ENCODE measurements at places on chromosomes 4 and X. TPM values are rescaled to one million over a fixed set of nuclear protein-coding genes. Genes with fewer than 3 reads are reported as not detected.

GRCh38 chrX:28135378-28136047 is 154.3 kb upstream of the DCAF8L1 start:
- no peak for DNase-seq

DNA sequence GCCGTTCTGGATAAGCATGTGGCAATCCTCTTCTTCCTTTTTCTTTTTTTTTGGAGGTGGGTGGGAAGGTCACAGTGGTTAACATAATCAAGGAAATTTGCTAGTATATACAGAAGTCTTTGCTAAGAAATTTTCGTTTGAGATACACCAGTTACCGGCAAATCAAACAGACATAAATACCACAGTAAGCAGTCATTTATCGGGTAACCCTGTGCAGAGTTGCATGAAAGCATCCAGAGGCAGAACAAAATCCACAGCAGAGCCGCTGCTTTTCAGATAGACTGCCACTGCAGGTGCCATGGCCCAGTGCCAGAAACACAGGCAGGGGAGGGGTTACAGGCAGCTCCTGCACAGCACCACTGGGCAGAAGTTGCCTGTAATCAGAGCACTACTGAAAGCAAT is 179.1 kb upstream of the MAB21L2 start:
- no peak for DNase-seq

DNA sequence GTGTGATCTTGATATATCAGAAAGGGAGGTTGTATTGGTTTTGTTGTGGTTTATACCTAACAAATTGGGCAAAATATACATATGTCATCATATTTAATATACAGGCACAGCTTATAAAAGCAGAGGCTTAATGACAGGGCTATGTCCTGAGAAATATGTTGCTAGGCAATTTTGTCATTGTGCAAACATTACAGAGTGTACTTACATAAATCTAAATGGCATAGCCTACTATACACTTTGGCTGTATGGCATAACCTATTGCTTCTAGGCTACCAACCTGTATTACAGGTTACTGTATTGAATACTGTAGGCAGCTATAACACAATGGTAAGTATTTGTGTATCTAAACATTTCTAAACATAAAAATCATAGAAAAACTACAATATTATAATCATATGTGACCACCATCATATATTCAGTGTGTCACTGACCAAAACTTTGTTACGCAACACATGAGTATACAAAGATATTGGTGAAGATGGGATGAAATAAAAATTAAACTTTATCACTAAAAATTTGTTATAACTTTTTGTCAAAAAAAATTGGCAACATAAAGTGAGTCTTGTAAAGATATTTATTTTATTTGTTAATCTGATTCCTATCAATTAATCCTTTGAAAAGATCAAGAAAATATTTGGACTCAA is 414.0 kb upstream of the HS3ST1 start:
- DNase-seq, result no peak

DNA sequence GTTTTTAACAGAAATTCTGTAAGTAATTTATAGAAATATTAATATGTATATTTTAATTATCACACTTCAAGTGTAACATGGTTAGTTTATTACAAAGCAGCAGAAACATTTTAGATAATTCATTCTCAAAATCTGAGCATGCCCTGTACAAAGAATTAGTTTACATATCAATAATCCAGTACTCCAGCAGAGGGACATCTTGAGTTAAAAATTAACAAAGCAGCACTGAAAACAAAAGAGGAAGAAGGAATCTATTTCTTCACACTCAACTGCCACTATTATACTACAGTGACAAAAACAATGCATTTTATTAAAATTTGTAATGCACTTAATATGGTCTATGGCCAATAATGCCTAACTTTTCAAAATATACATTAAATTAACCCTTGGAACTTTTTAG is 179.1 kb upstream of the KLHL4 start:
- DNase-seq, result no peak

Gene ETDB
- not detected for total RNA-seq

- no peak for DNase-seq
Measured at GRCh38 chr4:188701952-188702351, 562.7 kb downstream of the TRIML1 start.

Gene CT83
- not detected for total RNA-seq

GRCh38 chr4:87669373-87669772 is 19.3 kb downstream of the DMP1 start:
- no peak for DNase-seq

Gene POU3F4
- not detected for total RNA-seq

Gene ART3
- 5.8 TPM for total RNA-seq

DNA sequence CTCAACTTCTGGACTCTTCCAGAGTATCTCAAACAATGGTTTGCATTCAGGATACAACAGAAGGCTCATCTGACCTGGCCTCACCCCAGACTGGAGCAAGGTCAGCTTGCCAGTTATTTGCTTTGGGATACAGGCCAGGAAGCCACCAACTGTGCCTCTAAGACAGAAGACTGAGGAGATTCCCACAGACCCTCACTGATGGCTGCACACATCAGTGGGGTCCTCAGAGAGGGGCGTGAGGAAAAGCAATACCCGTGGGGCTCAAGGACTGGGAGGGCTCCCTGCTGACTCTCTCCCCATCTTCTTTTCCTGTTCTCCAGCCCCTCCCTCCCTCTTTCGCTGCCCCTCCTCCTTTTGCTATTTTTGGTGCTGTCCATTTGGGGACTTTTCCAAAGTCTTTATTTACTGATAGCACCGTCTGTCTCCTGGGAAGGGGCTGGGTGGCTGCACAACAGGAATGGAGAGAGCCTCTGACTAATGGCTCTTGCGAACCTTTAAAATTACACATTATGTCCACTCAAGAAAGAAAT is 23.2 kb downstream of the RELL1 start:
- DNase-seq, result no peak

Gene TLR3
- 3.7 TPM for total RNA-seq

DNA sequence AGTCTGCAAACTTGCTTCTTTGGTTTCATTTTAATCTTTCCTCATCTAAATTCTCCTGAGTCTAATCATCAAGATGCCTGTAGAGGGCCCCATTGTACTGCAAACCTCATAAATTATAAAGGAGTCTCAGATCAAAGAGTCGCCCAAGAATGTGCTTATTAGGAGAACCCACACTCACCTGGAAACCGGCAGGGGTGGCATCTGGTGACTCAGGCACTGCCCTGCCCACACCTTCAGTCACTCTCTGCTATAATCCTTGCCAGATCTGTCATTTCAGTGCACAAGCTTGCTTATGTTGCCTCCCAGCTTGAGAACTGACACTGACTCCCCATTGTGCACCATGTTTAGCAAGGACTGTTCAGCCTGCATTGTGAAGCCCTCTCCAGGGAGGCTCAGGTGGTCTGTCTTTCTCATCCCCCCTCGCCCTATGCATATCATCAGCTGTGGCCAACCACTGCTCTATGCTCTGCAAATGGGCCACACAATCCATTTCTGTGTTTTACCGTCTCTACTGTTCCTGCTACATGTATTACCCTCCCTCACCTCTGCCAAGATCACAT is 12.4 kb downstream of the EPGN start:
- no peak for DNase-seq

DNA sequence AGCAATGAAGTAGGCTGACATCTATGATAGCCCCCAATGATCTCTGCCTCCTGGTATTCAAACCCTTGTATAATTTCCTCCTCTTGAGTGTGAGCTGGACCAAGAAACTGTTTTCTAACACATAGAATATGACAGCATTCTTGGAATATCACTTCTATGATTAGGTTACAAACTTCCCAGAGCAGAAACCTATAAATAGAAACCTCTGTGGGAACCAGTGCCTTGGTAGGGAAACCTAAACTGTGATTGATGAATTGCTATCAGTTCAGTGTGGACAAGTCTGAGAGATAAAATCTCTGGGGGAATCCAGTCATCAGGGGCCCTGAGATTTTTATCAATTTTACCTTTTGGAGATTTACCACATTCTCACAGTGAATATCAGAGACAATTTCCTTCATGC is 756.5 kb upstream of the AGA start:
- DNase-seq, result no peak

DNA sequence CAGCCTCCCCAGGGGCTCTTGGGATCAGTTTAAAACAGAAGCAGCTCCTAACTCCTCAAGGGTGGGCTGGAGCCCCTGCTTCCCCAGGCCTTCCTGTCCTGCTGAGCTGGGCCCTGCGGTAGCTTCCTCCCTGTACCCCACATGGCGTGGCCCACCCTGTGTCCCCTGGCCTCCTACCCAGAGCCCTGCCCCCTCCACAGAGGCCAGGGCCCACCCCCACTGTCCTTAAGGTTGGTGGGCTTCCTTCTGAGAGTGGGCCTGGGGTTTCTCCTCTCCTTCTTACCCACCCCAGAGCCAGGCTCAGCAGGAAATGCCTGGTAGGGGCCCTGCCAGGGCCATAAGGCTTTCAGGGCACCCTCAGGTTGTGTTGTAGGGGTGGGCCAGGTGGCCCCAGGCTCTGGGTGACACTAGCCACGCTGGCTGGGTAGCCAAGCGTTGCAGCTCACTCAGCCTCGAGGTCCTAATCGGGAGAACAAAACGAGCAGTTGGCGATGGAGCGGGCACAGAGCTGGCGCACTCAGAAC is 11.6 kb downstream of the SH3BP2 start:
- no peak for DNase-seq

Gene WDFY3
- 98.0 TPM for total RNA-seq

Gene RNF128
- 0.13 TPM for total RNA-seq

Gene BGN
- 18.7 TPM for total RNA-seq

- DNase-seq, result no peak
Measured at GRCh38 chrX:69546417-69546816, 42.3 kb downstream of the NALF2 start.

GRCh38 chrX:7446815-7447214 is 298.9 kb upstream of the PUDP start:
- no peak for DNase-seq

DNA sequence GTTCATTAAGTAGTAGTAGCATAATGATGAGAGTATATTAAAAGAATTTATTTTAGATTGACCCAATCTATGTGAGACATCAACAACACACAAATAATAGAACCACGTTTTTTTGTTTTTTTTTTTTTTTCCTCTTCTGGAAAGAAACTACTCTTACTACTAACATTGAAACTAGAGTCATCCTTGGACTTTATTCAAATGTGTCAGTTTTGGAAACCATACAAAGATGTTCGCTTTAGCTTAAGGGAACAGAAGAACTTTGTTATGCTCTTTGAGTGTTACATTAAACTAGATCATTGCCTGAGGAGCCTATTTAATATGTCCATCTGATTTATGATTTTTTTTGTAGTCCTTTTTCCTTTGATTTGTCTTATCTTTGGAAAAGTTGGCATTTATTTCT is 166.7 kb downstream of the RPA4 start:
- no peak for DNase-seq

GRCh38 chr4:126986828-126987227 is 645.9 kb upstream of the INTU start:
- no peak for DNase-seq

GRCh38 chr4:27742816-27743215 is 882.2 kb downstream of the STIM2 start:
- DNase-seq, result no peak

GRCh38 chrX:20224814-20225487 is 41.8 kb downstream of the RPS6KA3 start:
- no peak for DNase-seq

Gene ZAR1
- not detected for total RNA-seq

Gene REPS2
- total RNA-seq, result 28.8 TPM

DNA sequence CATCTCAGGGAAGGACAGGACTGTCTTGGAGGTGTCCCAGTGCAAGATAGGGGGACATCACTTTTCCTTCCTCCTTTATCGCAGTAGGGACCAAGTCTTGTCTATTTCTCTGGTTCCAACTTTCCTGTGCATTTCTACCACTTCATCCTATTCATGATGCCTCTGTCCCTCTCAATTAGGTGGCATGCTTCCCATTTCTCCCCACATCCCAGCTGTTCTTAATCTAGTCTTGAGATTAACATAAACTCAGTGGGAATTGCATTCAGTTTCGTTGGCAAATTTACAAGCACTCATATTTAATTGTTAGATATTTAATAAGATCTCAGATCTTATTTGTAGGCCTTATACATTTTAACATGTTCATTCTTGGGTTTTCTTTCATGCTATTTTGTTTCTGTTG is 15.7 kb upstream of the ODAM start:
- DNase-seq, result no peak

DNA sequence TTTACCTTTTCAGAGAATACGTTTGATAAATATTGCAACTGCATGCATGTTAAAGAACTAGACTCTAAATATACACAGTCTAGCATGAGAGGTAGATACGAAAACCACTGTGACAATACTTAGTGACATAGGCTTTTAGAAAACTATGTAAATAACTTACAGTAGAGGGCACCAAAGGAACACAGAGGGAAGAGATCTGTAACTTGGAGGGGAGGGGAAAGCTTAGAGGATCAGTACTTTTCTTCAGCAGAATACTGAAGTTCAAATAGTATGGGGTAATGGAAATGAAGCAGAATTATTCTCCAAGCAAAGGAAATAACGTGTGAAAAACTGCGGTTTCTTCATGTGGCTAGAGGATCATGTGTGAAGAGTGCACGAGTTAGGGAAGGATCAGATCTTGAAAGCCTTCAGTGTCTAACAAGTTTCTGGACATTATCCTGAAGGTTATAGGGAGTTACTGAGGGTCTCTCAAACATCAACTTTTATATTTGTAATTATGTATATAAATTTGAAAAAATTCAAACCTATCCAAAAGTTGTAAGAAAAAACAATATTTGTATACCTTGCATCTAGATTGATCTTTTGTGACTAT is 264.3 kb downstream of the NPFFR2 start:
- DNase-seq, result no peak

DNA sequence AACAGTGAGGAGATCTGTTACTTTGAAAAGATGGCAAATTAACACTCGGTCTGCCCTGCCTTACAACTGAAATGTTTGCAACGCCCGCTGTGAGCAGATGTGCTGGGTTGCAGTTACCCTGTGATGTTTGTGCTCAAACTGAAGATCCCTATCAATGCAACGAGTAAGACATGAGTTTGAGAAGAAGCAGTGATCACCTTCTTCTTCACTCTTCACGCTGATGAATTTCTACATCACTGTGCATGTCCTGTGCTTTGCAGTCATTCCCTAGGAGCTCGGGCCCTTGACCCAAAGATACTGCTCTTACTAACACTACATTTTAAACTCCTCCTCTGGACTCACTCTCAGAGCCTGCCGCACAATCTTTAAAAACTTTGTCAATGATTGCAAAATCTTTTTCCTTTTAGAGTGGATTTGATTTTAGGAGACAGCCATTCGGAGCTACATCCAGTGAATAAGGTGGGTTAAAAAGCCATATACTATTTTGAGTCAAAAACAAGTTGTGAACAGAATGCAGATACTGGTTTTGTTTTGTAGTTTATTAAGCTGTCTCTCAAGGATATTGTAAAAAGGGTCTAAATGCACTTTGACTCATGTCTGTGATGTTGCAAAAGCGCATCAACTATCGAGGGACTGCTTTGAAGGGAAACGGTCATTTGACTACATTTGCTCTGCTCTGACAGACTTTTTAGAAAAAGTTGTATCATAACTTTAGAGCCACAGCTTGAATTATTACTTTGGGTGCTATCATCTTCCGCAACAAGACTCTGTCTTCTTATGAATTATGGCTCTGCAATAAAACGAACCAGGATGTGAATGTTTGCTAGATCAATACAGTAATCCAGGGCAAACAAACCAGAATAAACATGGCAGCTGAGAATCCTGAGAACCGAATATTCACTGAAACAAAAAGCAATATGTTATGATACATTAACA is 5.7 kb upstream of the RHOH start:
- DNase-seq, result no peak

All from esophagus muscularis mucosa (tissue), 4 donors.